ENCODE measurements at places on chromosomes 11 and 22.

DNA sequence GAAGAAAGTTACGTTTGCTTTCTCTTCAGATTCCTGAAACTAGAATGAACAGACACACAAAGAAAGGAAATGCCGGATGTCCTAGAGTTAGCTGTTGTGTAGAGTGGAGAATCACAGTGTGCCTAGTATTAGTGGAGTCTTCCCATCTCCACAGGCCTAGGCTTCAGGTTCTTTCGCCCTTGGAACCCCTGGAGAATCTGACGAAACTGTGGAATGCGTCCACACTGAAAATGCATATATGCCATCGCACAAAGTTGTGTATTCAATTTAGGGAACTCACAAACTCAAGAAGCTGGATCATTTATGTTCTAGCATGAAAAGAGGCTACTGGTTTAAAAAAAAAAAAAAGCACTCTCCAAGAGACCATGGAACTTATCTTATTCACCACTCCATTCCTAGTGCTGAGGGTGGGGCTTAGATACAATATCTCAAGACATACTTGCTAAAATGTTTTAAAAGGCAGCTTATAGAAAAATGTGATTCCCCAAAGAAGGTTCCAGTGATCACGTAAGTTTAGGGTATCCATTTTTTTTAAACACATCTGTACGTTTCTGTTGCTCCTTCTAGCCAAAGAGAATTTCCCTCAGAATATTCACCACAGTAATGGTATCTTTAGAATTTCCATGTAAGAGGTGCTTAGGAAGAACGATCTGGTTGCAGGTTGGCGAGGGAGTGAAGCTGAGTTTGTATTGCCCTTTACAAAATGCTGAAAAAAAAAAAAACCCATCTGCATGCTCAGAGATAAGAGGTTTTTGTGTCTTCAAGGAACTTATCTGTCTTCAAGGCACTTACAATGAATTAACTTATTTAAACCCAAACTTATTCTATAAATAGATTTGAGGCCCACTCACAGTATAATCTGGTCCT lies 20.0 kb downstream of the MAML2 start:
- no peak for ATAC-seq

GRCh38 chr22:46086577-46087335 lies 63.6 kb upstream of the PPARA start:
- ATAC-seq, result peak; percentile 2

GRCh38 chr11:130980071-130980862 lies 64.0 kb upstream of the SNX19 start:
- ATAC-seq, result no peak

GRCh38 chr11:36238036-36238631 lies 51.1 kb downstream of the COMMD9 start:
- ATAC-seq, result no peak

DNA sequence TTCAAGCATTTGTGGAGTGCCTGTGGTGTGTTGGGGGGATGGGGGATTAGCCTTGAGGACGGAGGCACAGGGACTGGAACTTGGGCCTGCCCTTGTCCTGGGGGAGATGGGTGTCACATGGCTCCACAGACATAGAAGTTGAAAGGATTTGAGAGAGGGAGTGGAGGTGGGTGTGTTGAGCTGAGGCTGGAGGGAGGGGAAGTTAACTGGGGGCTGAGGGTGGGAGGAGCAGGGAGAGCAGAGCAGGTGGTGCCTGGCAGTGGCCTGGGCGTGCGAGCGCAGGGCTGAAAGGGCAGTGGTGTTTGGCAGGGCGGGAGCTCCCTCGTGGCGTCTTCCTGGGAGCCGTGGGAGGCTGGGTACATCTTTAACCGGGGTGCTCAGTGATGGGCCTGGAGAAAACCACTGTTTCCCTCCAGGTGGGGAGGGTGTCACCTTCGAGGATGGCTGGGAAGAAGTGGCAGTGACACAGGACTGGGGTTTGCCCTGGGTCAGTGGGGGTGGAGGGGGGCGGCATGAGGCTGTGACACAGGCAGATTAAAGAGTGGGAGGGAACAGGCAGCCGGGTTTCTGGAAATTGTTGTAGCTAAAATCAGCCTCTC lies 45.5 kb downstream of the AP2A2 start:
- no peak for ATAC-seq

Data from SK-N-SH treated with all-trans-retinoic acid at 6 μM for 48 hours (cell line).